ENCODE measurements at places on chromosomes 4 and X.

DNA sequence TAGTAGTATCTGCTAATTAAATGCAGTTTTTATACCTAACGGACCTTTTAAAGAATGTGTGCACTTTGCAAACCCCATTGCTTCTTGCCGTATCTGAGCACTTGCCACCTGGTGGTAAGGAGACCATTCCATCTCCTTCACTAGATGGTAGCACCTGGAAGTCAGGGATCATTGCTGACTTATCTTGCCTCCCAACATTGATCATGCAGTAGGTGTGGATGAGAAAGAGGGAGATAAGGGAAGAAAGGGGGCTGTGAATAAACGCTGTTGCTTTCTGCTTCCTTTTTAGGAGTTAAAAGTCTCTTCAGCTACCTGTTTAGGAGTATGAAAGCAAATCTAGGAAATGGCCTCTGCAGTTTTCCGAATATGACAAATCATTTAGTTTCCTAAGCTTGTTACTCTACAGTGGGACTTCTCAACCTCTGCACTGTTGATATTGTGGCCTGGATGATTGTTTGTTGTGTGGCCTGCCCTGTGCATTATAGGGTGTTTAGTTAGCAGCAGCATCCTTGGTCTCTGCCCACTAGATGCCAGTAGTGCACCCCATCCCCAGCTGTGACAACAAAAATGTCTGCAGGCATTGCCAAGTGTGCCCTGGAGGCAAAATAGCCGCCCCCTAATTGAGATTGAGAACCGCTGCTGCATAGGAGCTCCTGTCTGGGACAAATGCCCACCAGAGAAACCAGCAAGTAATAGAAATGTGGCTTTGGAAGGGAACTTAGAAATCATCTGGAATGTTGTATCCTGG lies 38.8 kb downstream of the GAB1 start:
- peak; percentile 54 for DNase-seq

DNA sequence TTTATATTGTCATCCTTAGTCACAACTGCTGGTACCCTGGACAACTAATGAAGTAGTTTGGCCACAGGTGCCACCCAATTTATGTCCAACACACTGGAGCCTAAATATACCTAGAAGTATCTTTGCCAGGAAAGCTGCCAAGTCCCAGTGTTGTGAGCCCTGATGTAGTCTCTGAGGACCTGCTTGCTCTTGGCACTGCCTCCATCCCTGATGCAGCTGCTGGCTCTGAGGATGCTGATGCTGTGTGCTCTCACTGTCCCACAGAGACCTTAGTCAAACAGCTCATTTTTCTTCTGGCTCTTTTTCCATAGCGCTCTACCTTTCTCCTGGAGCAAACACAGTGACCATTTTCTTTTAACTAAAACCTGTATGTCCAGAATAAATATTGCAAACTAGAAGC lies 1535.4 kb upstream of the ADGRL3 start:
- peak; percentile 3 for DNase-seq

GRCh38 chrX:134324359-134324758 lies 87.4 kb downstream of the CCDC160 start:
- no peak for DNase-seq

- DNase-seq, result no peak
Measured at GRCh38 chr4:28228561-28229491, 1368.2 kb downstream of the STIM2 start.

All from myocyte (in vitro differentiated cells).